ENCODE measurements at places on chromosomes 6 and 20.
A peak's percentile ranks its signal among the peaks of the same experiment; 100 is the strongest.

GRCh38 chr6:1815827-1816452 is 206.2 kb downstream of the FOXC1 start:
- no peak for DNase-seq

GRCh38 chr20:23349338-23350195 is 1.0 kb upstream of the NXT1 start:
- DNase-seq, result peak; percentile 63

DNA sequence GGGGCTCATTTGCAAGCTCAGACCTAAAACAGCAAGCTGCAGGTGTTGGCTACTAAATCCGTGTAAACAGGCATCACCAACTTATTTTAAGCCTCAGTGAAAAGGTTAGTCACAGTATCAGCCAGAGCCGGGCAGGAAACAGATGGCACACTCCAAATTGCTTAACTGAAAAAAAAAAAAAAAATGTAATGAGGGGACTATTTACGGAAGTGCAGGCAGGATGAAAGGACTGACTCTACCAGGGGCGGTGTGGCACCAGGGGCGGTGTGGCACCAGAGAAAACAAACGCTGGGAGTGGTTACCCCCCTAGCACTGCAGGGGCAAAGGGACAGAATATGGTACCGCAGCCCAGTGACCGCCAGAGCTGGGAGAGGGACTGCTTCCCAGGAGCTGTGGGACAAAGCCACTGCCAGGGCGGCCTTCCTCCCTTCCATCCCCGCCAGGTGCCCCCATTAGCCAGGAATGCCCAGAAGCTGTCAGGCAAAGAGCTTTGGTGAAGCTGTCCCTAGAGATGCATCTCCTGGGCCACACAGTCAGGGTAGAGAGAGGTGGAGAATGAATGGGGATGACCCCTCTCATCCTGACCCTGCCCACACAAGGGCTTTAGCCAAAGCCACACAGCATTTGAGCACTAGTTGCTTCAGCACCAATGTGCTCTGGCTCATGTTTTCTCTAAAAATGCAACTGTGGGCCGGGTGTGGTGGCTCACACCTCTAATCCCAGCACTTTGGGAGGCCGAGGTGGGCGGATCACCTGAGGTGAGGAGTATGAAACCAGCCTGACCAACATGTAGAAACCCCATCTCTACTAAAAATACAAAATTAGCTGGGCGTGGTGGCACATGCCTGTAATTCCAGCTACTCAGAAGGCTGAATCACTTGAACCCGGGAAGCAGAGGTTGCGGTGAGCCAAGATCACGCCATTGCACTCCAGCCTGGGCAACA is 39.6 kb upstream of the GFOD1 start:
- no peak for DNase-seq

GRCh38 chr6:35287671-35288396 is 9.8 kb upstream of the DEF6 start:
- DNase-seq, result no peak

DNA sequence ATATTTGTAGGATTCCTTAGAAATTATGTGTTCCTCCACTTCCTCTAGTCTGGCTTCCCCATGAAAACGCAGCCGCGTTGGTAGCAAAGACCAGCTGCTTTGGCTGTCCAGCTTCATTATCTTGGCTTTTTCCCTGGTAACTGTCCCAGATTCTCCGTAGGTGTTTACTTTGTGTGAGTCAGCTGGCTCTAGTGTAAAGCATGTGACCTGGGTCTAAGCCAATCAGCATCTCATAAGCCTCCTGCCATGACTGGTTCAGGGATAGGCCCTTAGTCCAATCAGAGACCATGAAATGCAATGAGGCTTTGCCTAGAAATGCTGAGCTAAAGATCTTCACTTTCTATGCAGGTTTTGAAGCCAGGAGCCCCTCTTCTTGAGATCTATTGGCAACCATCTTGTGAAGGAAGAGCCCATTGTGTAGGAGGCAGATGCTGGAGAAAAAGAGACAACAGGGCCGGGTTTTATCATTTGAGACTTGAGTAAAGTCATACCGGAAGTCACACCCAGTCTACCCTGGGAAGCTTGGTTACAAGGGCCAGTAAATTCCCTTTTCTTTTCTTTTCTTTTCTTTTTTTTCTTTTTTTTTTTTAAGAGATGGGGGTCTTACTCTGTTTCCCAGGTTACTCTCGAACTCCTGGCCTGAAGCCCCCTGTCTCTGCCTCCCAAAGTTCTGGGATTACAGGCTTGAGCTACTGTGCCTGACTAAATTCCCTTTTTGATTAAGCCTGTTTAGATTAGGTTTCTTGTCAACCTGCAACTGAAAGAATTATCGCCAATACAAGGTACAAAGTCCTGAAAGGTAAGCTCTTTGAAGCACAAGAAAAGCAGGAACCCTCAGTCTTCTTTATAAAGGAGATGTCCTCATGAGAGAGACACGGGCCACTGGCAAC is 256.5 kb upstream of the RREB1 start:
- no peak for DNase-seq

DNA sequence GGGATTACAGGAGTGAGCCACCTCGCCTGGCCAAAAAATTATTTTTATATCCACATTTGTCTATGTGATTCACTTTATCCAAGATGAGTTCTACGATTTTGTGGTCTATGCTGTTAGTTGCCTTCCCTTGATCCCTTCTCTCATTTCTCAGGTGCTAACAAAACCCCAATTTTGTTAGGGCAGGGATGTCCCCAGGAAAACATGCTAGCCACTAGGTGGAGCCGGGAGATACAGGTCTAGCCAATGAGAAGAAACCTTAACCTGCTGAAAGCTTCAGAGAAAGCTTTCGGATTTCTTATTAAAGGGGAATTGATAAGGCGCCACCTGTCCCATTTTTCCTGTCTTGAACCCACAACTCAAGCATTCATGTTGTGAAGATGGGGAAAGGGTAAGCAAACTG is 167.4 kb upstream of the OLIG3 start:
- DNase-seq, result peak; percentile 25

- no peak for DNase-seq
These were observed 57.9 kb downstream of the ZMYND8 start for GRCh38 chr20:47298624-47299023.

DNA sequence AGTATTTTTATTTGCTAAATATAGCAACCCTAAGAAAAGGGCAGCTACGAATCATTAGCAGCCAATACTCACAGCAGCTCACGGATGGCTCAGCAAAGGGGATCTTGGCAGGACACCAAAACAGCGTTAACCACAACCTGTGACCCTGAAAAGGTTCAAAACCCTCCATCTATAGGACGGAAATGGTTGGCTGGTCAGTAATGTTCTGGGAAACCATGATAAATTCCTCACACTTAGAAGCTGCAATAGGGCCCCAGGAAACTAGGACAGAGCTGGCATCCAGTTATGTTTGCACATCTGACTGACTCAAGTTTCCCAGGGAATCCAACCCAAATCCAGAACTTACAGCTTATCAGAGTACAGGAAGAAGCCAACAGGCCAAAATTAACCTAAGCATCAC is 30.9 kb upstream of the PTPRT start:
- DNase-seq, result no peak

Measured in stimulated activated CD4-positive, alpha-beta T cell treated with anti-CD3 and anti-CD28 coated beads, Interleukin-15, amount 100 ng/mL, for 1 hour (primary cell).